ENCODE measurements at places on chromosomes 13 and 19.
A peak's percentile ranks its signal among the peaks of the same experiment; 100 is the strongest.

DNA sequence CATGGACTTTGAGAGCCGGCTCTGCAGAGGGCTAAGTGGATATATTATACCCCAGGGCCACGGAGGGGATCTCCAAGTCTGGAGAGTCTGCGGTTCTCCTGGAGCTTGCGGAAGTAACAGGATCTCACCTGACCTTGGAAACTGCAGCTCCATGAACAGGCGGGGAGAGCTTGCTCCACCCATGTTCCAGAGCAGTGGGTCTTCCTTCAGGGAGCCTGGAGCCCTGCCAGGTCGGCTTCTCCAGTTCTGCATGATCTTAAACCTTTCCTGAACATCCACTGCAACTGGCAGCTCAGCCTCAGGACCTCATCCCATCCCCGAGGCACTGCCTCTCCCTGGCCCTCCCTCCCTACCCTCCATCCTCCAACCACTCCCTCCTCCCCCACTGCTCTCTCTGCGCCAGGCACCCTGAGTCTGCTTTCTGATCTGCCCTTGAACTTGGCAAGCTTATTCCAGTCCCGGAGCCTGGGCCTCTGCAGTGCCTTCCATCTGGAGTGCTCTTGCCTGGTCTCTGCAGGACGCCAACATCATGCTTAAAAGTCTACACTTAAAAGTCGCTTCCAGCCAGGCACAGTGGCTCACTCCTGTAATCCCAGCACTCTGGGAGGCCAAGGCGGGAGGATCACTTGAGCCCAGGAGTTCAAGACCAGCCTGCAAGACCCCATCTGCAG is 13.2 kb downstream of the ATCAY start:
- DNase-seq: no peak

GRCh38 chr13:28854657-28855056 is 34.5 kb downstream of the MTUS2 start:
- no peak for DNase-seq

- DNase-seq: no peak
Measured at GRCh38 chr19:6022570-6023064, 44.7 kb upstream of the RANBP3 start.

DNA sequence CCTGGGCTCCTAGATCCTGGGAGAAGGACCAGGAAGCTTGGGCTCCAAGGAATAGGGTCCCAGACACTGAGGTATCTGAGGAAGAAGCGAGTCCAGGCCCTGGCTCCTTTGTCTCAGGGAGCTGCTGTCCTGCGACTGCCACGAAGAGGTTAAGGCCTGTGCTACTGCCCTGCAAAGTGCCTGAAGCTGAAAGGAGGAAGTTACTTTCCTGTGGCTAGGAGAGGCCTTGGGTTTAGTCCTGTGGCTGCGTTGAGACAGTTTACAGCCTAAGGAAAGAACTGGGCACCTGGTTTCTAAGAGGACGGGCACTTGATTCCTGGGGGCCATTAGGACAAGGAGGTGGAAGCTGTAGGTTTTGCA is 2.8 kb downstream of the MYADM start:
- DNase-seq: peak; percentile 73

GRCh38 chr13:97460004-97460775 is 26.2 kb downstream of the RAP2A start:
- no peak for DNase-seq

All from GDM1 (cell line).